ENCODE measurements at places on chromosomes 3 and 15.

DNA sequence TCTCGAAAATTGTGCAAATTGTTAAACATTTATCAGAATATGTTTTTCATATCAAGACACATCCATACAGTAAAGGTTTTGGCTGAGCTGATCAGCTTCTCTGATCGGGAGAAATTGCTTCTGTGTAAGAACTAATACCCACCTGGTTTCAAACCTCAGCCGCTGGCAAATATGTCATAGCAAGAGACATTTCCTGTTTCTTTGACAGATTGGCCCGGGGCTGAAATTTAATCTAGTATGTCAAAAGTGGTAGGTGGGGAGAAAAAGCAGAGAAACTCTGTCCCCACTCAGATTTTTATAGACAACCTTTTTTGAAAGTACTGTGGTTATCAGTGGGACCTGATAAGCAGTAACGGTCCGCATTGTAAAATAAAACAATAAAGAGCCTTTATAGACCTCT, 88.8 kb upstream of the SLC24A5 start:
- DNase-seq: no peak

GRCh38 chr3:107990926-107991325, 99.9 kb downstream of the CD47 start:
- DNase-seq: no peak

GRCh38 chr15:59360896-59361295, 11.8 kb downstream of the MYO1E start:
- no peak for DNase-seq

GRCh38 chr15:91968610-91969009, 115.1 kb downstream of the SLCO3A1 start:
- DNase-seq: no peak

GRCh38 chr3:116270056-116270455, 175.2 kb downstream of the LSAMP start:
- DNase-seq: no peak

GRCh38 chr3:108378153-108378951, 82.0 kb downstream of the HHLA2 start:
- DNase-seq: no peak

- DNase-seq: peak; percentile 45
Observed at GRCh38 chr15:68385671-68386586, 46.0 kb downstream of the ITGA11 start.

- DNase-seq: no peak
Observed at GRCh38 chr3:149340310-149340933, 7.0 kb upstream of the TM4SF18 start.

DNA sequence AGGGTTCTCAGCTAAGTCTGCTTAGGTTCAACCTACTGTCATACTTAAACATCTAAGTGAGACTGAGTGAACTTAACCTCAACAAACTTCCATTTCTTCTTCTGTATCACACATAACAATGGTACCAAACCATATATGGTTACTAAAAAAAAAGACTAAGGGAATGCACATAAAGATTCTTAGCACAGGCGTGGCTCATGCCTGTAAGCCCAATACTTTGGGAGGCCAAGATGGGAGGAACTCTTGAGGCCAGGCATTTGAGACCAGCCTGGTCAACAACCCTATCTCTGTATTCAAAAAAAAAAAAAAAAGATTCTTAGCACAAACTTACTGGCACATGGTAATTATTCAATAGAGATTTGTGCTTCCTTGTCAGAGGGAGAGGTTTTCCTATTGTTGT, 57.9 kb downstream of the ACAP2 start:
- no peak for DNase-seq

- no peak for DNase-seq
Observed at GRCh38 chr3:29605845-29606244, 325.0 kb downstream of the RBMS3 start.

DNA sequence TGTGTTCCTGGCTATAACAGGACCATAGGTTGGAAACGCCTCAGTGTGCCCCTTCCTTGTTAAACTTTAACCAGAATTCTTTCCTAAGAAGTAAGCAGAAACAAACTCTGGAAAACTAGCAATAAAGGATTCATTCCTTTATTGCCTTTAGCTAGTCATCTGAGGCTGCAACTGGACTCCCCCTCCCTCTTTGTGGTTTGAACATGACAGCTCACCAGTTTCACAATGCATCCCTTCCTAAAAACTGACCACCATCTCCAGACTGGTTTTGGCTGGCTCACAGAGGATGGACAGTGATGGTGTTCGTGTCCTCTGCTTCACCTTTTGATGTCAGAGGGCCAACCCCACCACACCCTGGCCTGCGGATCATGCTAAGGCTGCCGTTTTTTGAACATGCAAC, 27.9 kb upstream of the TGFBR2 start:
- DNase-seq: no peak

GRCh38 chr15:66017000-66017399, 147.7 kb downstream of the RAB11A start:
- no peak for DNase-seq

GRCh38 chr3:102087236-102087635, 237.9 kb downstream of the NFKBIZ start:
- DNase-seq: no peak

GRCh38 chr3:124745756-124746155, 15.5 kb downstream of the UMPS start:
- no peak for DNase-seq

GRCh38 chr15:38320866-38321265, 68.2 kb downstream of the SPRED1 start:
- no peak for DNase-seq

- no peak for DNase-seq
Observed at GRCh38 chr3:181103605-181104004, 114.1 kb upstream of the DNAJC19 start.
